Naive B cell (primary cell): ENCODE measurements at places on chromosomes 3 and 15. TPM values are rescaled to one million over a fixed set of nuclear protein-coding genes. Genes with fewer than 3 reads are reported as not detected.

The POU1F1 gene
- polyA plus RNA-seq = not detected

The MAGEL2 gene
- not detected for polyA plus RNA-seq

GRCh38 chr15:35102186-35102585 lies 17.1 kb upstream of the NANOGP8 start:
- H3K4me3 ChIP-seq = no peak overlapping the region
- DNase-seq = no peak
- H3K27ac ChIP-seq = no peak overlapping the region

GRCh38 chr3:45434996-45435395 lies 46.6 kb downstream of the LARS2 start:
- peaks cover 9% of the 10 kb centered on the region for H3K4me1 ChIP-seq
- DNase-seq = no peak
- no peak overlapping the region for H3K4me3 ChIP-seq
- no peak overlapping the region for H3K27ac ChIP-seq
- H3K27me3 ChIP-seq = no peaks in the 10 kb centered on the region

GRCh38 chr3:153614140-153614539 lies 452.1 kb downstream of the RAP2B start:
- no peak overlapping the region for H3K4me3 ChIP-seq
- no peak for DNase-seq
- H3K36me3 ChIP-seq = no peaks in the 10 kb centered on the region
- H3K27me3 ChIP-seq = no peaks in the 10 kb centered on the region
